ENCODE measurements at places on chromosomes 6 and 20.

DNA sequence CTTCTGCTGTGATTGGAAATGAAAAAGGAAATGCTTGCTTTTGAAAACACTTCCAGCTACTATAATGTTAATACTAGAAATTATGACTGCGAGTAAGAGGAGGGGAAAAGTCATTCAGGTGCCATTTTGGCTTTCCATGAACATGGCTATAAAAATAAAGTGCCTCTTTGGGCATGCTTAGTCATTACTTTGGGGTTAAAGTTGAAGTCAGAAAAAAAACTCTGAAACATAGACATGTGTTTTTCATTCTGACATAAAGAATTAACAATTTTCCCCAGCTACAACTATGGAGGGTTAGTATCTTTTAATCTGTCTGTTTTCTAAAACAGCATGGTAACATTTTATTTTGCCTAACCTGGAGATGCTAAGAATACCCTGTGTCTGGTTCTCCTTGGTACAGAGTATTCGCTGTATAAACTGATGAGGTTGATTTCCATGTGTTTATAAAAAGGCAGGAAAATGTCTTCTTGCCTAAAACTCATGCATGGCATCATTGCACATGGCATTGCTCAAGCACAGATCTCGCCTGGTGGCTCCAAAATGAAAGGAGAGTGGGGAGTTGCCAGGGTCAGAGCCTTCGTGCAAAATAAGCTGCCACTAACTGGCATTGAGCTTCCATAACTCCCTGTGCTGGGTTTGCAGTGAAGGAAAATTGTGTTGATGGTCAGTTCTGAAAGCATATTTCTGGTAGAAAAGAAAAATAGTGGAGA is 188.9 kb downstream of the KCNQ5 start:
- DNase-seq = no peak

- no peak for DNase-seq
These were observed 46.4 kb upstream of the CCN2 start for GRCh38 chr6:131997429-131998153.

GRCh38 chr20:53961527-53961926 is 108.9 kb downstream of the BCAS1 start:
- DNase-seq = no peak

- no peak for DNase-seq
These were observed 360.0 kb upstream of the TSHZ2 start for GRCh38 chr20:52612046-52612632.

- no peak for DNase-seq
These were observed 73.5 kb downstream of the TNFRSF21 start for GRCh38 chr6:47235964-47236760.

Measured in left forelimb (tissue), 1 donor.